Esophagus muscularis mucosa (tissue), 4 donors: ENCODE measurements at places on chromosomes 3 and 15. TPM values are rescaled to one million over a fixed set of nuclear protein-coding genes. Genes with fewer than 3 reads are reported as not detected.

Gene TGM4
- not detected for total RNA-seq

Gene FANCD2OS
- not detected for total RNA-seq

Gene GRAMD1C
- 1.0 TPM for total RNA-seq

Gene LIPH
- total RNA-seq: not detected

GRCh38 chr15:56820333-56820732, 87.0 kb upstream of the ZNF280D start:
- no peak for DNase-seq

GRCh38 chr3:67635257-67635656, 19.2 kb downstream of the SUCLG2 start:
- no peak for DNase-seq

GRCh38 chr15:101280007-101280406, 2.7 kb upstream of the SELENOS start:
- DNase-seq: no peak

- no peak for DNase-seq
Observed at GRCh38 chr3:47398228-47398627, 17.4 kb downstream of the PTPN23 start.

GRCh38 chr15:65421360-65422215, 1.2 kb downstream of the IGDCC4 start:
- DNase-seq: no peak

- DNase-seq: no peak
Observed at GRCh38 chr15:38861108-38861507, 296.5 kb upstream of the RASGRP1 start.

DNA sequence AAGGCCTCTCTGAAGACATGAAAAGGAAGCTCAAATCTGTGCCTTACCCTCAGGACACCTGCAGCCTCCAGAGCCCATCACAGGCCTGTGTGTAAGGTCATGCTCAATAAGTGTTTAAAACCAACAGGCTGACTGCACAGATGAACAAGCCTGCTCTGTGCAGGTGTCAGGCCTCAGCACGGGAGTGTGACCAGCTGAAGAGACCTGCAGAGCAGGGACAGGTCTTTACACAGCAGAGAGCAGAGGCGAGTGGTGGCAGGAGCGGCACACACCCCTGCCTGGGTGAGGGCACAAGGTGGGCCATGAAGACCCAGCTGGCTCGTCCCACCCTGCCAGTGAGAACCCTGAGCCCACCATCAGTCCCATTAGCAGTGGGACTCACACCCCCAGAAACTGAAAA, 56.9 kb downstream of the ROPN1B start:
- peak; percentile 83 for DNase-seq

GRCh38 chr3:168467115-168467714, 371.5 kb upstream of the GOLIM4 start:
- no peak for DNase-seq

DNA sequence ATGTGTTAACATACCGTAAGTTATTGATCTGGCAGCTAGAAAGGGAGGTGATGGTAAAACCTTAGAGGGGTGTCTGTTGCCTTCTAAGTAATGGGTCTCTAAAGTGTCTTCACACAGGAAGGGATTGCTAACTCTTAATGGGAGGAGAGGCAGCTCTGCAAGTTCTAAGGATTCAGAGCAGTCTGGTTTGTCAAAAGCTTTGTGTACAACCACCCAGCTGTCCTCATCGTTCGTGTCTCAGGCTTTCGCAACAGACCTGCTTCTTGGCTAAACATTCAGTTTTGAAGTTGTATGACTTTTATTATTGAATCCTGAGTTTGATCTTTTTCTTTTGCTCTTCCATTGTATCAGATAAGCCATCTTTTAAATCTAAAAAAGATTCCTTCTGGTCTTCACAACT, 404.9 kb downstream of the SQOR start:
- no peak for DNase-seq

DNA sequence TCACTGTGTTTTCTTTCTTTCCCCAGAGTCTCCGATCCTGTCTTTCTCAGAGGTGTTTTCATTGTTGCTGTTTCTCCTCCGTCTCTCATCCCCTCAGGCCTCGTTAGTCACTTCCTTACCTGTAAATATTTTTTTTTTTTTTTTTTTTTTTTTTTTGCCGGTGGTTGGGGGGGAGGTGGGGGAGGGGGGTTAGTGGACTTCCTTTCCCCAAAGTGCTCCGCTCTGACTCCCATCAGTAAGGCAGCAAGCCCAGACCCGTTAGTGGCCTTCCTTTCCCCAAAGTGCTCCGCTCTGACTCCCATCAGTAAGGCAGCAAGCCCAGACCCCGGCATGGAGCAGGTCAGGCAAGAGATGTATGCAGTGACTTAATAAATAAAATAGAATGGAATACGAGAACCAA, 97.1 kb upstream of the TNFAIP8L3 start:
- no peak for DNase-seq

DNA sequence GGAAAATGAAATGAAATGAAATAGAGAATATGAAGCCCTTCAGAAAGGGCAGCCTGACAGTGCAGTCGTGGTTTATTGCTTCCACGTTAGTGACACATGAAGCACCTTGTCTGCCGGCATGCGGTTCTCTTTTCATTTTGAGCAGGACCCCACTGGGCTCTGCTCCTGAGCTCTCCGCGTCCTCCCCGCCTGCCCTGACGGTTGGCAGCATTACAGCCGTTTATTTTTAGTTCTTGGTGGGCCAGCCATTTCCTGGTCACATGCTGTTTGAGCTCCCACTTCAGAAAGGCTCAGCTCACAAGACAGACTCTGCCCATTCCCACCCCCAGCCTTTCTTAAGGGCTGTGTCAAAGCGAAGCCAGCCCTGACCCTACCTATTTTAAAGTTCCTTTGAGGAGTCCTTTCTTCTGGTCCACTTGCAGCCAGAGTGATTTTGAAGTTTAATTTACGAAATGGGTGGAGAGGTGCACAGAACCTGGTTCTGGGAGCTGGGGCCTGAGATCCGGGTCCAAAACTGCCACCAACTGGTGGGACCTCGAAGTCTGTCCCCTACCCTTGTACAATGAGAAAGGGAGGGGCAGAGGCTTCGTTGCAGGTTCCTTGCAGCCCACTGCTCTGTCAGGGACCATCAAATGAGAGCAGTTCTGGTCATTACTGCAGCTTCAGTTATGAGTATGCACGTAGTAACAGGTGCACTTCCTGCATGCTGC, 60.1 kb downstream of the MGLL start:
- no peak for DNase-seq
